Stimulated activated CD4-positive, alpha-beta T cell treated with anti-CD3 and anti-CD28 coated beads, Interleukin-1b, Interleukin-23, amount 100 ng/mL, for 4 hours (primary cell): ENCODE measurements at places on chromosomes 11 and 22.

GRCh38 chr11:113382121-113382520 is 5.5 kb upstream of the ANKK1 start:
- no peak for DNase-seq

GRCh38 chr11:92278791-92279433 is 54.3 kb downstream of the FAT3 start:
- DNase-seq, result no peak

DNA sequence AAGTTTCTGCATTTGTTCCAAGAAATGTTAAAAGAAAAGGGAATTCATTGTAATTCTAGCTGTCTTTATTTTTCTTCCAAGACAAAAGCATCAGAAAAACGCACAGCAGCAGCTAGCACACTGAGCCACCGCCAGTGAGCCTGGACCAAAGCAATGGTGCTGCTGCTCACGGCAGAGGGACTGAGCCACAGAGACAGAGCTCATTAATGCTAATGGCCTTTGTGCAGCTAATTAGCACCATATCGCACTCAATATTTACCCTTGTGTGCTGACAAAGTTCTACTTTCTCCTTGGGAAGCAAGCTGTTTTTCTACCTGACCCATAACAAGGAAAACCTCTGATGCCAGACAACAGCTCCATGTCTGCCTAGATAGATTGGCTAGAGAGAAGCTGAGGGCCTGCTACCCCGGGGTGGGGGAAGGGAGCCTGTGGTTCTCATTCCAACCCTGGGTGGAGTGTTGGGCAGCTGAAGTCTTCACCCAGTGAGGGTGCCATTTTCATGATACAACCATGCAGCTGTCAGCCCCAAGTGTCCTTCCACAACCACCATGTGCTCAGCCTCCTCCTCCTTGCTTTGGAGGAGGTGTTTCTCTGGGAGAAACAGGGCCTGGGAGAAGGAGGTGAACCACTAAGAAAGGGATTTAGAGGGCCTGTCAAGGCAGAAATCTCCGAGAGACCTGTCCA is 131.1 kb upstream of the NCAM1 start:
- DNase-seq, result no peak

- DNase-seq, result no peak
These were observed 56.0 kb downstream of the CELSR1 start for GRCh38 chr22:46481386-46481785.

- no peak for DNase-seq
These were observed 180.0 kb downstream of the BRD1 start for GRCh38 chr22:49647627-49648026.

DNA sequence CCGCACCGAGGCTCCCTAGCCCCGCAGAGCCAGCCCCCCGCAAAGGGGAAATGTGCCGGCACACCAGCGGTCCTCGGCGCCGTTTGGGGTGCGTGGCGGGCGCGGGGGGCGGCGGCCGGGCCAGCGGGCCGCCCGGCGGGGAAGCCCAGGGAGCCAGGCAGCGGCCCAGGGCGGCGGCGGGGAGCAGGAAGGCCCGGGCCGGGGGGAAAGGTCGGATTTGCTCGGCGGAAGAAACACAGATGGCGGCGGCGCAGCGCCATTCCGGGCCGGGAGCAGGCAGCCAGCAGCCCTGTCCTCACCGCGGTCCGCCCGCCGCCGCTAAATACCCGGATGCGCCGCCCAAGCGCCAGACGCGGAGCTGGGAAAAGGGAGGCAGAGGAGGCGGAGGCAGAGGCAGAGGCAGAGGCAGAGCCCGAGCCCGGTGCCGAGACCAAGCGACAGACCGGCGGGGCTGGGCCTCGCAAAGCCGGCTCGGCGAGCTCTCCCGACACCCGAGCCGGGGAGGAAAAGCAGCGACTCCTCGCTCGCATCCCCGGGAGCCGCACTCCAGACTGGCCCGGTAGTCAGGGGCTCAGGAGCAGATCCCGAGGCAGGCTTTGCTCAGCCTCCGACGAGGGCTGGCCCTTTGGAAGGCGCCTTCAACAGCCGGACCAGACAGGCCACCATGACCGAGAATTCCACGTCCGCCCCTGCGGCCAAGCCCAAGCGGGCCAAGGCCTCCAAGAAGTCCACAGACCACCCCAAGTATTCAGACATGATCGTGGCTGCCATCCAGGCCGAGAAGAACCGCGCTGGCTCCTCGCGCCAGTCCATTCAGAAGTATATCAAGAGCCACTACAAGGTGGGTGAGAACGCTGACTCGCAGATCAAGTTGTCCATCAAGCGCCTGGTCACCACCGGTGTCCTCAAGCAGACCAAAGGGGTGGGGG is 2.6 kb upstream of the GCAT start:
- peak; percentile 40 for DNase-seq

GRCh38 chr22:35150183-35151107 is 84.5 kb downstream of the ISX start:
- DNase-seq, result peak; percentile 27
